NCI-H1105 treated with DMSO at 0.1 percent for 48 hours (cell line): ENCODE measurements at places on chromosomes 11 and 22.

GRCh38 chr22:45516923-45517675 lies 14.4 kb downstream of the FBLN1 start:
- no peak for DNase-seq

DNA sequence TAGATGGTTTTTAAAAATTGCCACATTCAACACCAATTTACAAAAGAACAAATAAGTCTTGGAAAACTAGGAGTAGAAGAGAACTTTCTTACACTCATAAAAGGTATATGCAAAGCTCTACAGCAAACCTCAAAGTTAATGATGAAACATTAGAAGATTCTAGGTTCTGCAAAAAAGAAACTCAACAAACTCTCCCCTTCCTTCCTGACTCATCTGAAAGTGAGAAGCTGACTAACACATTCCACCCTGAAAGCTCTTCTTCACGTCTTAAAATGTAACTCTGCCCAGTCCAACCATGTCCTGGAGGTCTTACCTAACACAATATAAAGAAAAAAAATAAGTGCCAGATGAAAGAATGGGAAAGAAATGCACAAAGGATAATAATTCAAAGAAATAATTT lies 218.9 kb upstream of the ISX start:
- DNase-seq, result no peak

DNA sequence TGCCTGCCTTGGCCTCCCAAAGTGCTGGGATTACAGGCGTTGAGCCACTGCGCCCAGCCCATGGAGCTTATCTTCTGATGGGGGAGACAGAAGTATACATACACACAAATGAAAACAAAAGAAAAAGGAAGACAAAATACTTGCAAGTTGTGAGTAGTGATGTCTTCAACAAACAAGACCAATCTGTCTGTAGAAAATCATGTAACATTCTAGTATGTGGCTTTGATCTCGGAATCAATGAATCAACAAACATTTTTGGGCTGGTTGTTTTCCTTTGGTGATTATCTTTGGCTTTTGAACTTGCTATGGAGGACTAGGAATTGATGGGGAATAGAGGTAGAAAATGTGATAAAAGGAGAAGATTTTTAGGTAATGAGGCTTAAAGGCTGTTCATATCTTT lies 3.4 kb upstream of the CTNND1 start:
- no peak for DNase-seq

- DNase-seq, result no peak
Measured at GRCh38 chr11:109845437-109845836, 247.8 kb upstream of the ZC3H12C start.

- no peak for DNase-seq
Measured at GRCh38 chr11:1451781-1452470, 34.7 kb downstream of the MOB2 start.

GRCh38 chr22:21681566-21682370 lies 16.0 kb downstream of the PPIL2 start:
- no peak for DNase-seq

- DNase-seq, result no peak
Measured at GRCh38 chr11:76808996-76809395, 25.8 kb downstream of the TSKU start.

GRCh38 chr11:975827-976226 lies 50.2 kb downstream of the AP2A2 start:
- DNase-seq, result no peak

DNA sequence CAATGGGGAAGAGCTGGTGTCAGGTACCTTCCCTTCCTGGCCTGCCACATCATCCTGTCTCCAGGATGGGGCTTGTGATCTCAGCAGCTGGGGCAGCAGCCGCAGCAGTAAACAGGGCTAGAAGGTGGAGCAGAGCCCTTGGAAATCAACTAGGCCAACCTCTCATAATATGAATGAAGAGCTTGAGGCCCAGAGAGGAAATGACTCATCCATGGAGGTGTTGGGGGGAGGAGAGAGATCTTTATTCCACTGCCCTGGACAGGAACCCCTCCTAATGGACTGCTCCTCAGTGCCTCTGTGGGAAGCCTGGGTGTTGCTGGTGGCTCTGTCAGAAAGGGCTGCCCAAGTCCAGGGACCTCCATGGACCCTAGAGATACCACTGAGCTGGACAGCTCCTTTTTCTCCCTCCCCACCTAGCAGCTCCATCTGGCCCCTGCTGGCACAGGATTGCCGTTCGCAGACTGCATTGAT lies 111.8 kb downstream of the OSBP2 start:
- DNase-seq, result no peak

DNA sequence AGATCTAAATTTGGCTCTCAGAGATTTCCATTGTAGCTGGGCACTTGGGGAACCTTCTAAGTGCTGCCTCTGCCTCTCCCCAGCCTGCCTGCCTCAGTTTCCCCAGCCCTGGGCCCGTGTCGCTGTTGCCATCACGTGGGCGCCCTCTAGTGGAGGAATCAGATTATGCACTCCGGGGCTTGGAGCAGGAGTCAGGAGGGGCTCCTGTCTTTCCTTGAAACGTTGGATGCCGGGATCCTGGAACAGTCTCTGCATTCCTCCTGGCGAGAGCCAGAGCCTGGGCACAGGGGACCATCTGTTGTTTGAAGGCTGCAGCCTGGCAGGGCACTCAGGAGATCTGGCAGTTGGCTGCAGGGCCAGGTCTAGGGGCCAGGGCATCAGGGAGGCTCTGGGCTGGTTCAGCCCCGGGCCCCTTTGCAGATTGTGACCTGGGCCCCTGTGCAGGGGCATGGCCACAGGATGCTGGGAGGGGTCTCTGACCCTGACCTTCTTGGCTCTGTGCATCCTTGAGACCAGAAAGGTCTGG lies 71.6 kb downstream of the LRP5 start:
- DNase-seq, result peak; percentile 2
